ENCODE measurements at places on chromosomes 3 and 15.
A peak's percentile ranks its signal among the peaks of the same experiment; 100 is the strongest.

GRCh38 chr15:39251413-39252133 is 329.3 kb upstream of the THBS1 start:
- no peak for DNase-seq

- no peak for DNase-seq
These were observed 74.6 kb upstream of the BNC1 start for GRCh38 chr15:83358972-83359564.

- DNase-seq = no peak
These were observed 64.4 kb downstream of the P2RY1 start for GRCh38 chr3:152899306-152899705.

DNA sequence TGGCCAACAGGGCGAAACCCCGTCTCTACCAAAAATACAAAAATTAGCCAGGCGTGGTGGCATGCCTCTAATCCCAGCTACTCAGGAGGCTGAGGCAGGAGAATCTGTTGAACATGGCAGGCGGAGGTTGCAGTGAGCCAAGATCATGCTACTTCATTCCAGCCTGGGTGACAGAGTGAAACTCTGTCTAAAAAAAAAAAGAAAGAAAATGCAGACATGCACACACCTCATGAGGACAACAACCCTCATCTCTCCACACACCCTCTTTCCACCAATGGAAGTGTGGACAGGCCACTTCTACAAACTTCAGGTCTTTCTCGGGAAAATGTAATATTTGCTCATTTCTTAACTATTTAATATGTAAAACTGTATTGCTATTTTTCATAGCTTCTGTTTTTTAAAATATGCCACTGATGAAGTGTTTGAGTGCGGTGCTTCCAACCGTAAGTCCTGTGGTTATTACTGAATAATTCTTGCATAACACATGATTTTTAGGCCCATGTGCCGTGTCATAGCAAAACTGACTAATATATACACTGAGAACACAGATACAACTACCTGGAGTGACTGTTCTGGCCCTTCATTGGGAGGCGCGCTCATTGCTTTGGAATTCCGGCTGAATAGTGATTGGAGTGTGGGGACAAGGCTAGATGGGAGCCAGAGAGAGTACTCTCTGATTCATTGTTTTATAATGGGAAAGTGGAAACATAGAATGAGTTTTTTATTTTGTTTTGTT is 23.1 kb downstream of the LRRC31 start:
- peak; percentile 27 for DNase-seq

- DNase-seq = no peak
These were observed 93.0 kb upstream of the IGSF10 start for GRCh38 chr3:151553888-151554287.

DNA sequence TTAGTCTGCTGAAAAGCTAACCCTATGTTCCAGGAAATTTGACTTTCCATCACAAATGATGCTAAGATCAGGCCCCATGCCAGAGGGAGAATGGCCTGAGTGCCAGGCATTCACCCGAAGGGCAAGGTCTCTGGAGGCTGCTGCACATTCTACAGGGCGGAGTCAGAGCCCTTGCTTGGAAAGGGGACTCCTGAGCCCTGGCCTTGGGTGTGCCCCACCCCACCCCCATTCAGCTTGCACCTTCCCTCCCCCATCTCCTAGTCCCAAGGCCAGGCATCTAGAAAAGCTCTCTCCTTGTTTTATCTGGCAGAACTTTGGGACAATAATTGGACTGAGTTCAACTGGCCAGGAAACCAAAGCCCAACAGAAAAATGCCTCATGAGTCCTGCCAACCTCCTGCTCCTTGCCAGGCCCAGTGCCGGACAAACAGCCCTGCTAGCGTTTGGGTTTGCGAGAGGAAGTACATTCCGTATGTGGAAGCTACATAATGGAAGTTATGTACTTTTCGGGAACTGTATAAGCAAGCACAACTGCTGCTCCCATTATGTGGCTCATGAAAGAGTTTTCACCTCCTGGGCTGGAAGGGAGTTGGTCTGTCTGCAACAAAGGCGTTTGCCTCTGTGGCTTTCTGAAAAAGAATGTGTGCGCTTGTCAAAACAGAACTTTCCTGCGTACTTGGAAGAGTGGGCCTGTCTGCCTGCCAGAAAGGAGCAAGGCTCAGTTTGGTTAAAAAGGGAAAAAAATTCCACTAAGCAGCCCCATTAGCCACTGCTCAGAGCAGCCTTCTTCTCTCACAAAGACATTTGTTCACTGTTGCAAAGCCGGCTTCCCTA is 321.5 kb upstream of the CTNNB1 start:
- DNase-seq = peak; percentile 1

DNA sequence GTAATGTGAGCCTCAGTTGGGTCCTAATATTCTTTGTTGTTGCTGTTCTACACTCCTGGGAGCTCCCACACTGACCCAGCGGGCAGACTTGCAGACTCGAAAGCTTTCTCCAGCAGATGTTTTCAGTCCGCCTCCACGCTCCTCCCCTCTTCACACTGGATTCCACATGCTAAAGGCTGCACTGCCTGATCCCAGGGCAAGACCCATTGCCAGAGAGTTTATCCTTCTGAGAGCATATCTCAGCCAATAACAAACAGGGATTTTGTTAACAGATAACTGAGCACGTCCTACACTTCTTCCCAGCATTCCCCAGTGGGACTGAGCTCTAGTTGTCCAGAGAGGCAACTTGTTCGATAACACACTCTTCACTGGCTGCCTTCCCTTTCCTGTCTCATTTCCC is 8.0 kb upstream of the COL6A6 start:
- no peak for DNase-seq

DNA sequence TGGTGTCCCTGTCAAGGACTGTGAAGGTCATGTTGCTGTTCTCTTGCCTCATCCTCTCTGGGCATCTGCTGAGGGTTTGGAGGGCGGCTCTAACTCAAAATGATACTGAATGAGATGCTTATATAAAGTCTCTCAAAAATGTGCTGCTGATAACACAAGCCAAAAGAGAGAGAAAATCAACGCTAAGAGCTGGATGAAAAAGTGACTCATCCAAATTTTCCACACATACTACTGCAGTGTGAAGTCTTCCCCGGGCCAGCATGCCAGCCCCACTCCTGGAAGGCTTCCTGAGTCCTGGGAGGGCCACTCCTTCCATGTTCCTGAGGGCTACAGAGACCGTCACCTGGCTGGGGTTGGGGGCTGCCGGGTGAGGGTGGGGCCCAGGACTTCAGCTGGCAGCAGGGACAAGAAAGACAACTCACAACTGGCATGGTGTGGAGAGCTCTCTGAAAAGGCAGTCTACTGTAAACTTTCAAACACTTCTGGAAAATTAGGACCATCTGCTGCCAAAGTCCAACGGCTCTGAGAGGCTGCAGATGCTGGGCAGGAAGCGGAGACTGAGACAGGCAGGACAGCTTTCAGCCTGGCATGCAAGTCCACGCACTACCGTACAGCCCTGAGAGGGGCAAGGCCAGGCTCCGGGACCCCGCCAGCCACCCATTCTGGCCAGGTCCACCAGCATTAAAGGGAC is 200.3 kb downstream of the ADAMTS17 start:
- peak; percentile 9 for DNase-seq

- DNase-seq = no peak
These were observed 140.4 kb upstream of the ABI3BP start for GRCh38 chr3:101133652-101134051.

DNA sequence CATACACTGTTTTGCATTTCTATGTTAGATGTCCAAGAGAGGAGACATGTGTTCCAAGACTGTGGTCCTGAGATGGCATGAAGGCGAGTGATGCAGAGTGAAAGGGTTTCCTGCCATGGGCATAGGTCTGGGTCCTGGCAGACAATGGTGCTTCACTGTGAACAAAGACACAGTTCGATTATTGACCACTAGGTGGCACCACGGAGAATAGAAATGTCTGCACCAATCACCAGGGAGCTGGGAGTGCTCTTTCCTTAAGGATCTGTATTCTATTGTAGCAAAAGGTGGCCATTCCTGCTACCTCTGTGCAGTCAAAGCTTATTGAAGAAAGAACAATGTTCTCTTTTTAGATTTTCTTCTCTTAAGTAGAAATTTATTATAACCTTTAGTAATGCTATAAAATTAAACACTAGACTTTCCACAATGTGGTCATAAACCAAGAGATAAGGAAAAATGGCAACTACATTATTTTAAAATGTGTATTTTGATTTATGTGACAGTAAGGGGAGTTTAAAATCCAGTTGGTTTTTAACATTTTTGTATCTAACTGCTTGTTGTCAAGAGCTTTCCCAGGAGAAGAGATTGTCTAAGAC is 88.7 kb downstream of the GABRG3 start:
- DNase-seq = no peak
